ENCODE measurements at places on chromosomes 5 and 9.

- DNase-seq: no peak
Measured at GRCh38 chr5:53819482-53819881, 259.0 kb downstream of the NDUFS4 start.

DNA sequence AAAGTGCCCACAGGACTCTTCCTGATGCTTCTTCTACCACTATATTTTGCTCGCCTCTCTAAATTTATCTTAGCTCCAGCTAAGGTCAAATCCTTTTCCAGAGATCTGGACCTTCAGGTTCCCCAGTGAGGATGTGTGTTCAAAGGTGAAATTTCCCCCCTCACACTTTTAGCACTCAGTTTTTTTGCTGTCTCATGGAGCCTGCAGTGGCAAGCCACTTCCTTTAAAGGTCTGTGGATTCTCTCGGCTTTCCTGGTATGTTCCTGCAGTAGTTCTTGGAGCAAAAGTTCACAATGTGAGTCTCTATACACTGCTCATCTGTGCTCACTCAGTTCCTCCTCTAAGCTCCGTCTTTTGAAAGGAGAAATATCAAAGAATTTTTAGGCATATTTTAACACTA is 181.4 kb downstream of the LURAP1L start:
- DNase-seq: no peak

DNA sequence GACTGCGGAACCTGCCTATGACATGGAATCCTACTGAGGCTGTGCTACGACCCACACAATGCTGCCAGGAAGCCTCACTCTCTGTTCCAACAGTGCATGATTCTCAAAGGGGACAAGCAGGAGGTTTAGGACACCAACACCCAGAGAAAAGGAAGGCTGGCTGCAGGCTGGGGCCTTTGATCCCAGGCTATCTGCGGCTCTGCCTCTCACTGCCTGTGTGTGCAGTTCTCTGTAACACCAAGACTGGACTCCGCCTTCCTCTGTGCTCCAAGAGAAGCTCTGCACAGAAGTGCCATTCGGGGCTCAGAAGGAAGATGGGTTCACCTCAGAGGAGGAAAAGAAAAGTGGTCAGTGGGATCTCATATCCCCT is 20.5 kb downstream of the ANKH start:
- no peak for DNase-seq

DNA sequence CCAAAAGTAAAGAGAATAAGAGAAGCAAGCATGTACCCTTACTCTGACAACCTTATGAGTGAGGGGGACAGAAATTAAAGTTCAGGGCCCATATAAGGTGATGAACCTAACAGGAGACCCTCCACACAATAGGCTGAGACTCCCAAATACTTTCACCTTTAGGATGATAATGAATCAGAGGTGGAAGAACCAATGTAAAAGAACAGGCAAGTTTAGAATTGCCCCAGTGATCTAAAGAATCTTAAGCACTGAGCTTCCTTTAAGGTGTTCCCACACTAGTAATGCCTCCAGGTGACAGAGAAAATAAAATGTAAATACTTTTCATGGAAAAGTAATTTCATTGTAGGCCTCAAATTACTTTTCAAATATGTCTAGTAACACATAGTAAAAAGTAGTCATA is 8.2 kb upstream of the FAM151B start:
- DNase-seq: no peak

DNA sequence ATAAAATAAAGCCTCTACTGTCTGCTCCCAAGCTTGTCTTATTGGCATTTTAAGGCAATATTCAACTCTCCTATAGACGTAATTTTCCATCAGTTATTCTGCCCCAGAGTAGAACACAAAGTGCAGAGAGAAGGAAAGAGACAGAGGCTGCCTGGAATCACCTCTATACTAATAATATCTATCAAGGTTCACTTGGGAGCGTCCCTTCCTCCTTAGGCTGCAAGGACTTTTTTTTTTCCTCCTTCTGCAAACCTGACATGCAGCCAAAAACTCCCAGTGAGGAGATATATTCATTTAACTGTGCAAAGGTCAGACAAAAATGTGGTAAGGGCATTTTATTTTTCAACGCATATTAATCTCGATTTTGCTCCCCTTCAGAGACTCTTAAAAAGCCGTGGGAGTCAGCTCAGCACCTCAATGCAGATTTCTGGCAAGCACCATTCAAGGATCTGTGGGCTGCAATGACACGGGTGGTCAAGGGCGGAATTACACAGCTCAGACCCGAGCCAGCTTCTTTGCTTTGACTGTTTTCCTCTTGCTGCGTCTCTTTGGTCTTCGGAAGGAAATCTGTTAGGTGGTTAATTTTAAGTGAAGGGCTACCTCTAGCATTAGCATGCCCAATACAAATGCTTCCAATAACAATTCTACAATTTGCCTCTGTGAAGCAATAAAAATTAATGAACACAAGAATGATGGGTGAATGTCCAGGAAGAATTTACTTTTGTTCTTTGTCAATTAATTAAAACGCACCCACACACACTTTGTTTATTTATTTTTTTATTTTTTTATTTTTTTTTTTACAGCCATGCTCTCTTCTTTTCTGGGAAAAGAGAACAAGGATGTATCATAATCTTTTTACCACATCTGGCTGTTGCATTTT is 587.7 kb upstream of the GRAMD2B start:
- DNase-seq: no peak

- no peak for DNase-seq
Measured at GRCh38 chr9:14989811-14990210, 79.6 kb upstream of the FREM1 start.

- no peak for DNase-seq
Measured at GRCh38 chr5:149063017-149063687, at the start of gene SH3TC2. Gene SH3TC2 (minus strand): TSS chr5:149063062. CDS start chr5:149063022, 40 bp downstream.

GRCh38 chr9:84667571-84668195 is 1.8 kb upstream of the NTRK2 start:
- no peak for DNase-seq

DNA sequence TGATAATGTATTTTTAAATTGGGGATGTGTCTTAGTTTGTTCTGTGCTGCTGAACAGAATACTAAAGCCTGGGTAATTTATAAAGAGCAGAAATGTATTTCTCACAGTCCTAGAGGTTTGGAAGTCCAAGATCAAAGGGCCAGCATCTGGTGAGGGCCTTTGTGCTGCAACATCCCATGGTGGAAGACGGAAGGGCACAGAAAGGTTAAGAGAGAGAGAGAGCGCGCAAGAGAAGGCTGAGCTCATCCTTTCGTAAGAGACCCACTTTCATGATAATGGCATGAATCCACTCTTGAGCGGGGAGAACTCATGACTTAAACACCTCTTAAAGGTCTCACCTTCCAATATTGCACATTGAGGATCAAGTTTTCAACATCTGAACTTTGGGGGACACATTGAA is 79.1 kb upstream of the GOLM1 start:
- no peak for DNase-seq

DNA sequence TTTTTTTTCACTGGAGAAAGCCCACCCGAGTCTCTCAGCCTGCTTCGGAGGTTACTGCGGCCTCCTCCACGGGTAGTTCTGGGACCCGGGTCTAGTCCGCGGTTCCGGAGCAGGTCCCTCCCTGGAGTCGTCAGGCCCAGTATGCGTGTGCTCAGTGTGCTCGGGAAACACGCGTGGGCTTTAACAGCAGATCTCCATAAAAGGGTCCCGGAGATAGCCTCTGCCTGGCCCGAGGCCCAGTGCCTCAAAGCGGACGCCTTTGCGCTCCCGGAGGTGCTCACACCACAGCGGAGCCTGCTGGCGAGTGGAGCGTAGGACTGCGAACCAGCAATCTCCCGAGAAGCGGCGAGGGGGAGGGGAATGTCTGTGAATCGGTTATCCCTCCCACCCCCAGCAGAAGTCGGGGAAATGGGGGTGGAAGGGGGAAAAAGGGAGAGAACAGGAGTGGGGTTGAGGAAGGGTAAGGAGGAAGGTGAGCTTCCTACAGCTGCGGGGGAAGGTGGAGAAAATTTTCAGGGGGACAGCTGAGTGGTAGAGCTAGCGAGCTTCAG is 28.7 kb downstream of the CDKN2A start:
- DNase-seq: no peak

GRCh38 chr9:98584059-98584458 is 124.7 kb downstream of the GABBR2 start:
- DNase-seq: no peak

DNA sequence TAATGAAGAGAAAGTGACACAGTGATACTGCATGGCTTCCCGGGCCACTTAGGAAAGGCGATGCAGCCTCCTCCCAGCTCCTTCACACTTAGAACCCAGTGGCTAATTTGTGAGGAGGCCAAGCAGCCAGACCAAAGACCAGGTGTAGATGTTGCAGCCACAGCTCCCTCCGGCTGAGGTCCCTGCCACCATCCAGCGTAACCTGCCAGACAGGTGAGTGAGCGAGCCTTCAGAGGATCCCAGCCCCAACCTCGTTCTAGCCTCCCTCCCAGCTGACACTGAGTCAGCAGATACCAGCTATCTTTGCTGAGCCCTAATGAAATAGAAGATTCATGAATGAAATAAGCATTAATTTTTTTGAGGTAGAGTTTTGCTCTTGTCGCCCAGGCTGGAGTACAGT is 59.7 kb downstream of the COL23A1 start:
- DNase-seq: no peak

DNA sequence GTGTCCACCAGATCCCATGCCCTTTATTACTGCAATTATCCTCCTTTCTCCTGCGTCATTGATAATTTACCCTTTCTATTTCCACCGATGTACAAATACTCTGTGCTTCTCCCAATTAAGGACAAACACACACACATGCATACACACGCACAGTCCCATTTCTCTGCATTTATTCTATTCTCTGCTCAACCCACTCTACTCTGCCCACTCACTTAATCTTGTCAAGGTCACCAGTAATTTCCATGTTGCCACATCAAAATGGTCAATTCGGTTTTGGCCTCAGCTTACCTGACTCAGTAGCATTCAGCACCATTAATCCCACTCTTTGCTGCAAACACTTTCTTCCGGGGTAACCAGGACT is 14.6 kb upstream of the STRBP start:
- DNase-seq: no peak

GRCh38 chr5:39024884-39025283 is 49.3 kb downstream of the RICTOR start:
- no peak for DNase-seq

DNA sequence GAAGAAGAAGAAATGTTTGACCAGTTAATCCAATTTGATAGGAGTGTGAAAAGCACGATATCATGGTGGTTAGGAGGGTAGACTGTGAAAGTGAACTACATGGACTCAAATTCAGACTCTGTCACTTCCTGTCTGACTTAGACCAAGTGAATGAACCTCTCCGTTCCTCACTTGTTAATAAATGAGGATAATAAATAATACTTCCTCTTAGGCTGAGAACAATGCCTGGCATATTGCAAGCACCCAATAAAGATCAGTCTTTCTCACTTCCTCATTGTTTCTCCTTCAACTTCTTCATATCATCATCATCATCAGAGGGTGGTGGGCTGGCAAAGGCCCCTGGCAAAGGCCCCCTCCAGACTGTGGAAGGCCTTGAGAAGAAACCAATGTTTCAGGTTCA is 148.7 kb downstream of the CDK5RAP2 start:
- DNase-seq: no peak

DNA sequence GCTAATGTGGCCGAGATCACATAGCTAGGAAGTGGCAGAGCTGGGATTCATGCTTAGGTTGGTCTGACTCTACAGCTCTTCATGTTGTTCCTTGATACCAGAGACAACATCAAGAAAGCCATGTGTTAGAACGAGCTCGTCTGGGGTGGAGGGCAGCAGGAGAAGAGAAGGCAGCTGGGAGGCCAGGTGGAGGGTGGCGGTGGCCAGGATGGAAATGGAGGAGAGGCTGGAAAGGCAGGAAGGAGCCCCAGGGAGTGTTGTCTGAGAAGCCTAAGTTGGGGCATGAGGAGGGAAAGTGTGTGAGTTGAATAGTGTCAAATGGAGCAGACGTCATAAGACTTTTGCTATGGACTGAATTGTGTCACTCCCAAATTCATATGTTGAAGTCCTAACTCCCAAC is 315.3 kb downstream of the GADD45G start:
- DNase-seq: no peak

DNA sequence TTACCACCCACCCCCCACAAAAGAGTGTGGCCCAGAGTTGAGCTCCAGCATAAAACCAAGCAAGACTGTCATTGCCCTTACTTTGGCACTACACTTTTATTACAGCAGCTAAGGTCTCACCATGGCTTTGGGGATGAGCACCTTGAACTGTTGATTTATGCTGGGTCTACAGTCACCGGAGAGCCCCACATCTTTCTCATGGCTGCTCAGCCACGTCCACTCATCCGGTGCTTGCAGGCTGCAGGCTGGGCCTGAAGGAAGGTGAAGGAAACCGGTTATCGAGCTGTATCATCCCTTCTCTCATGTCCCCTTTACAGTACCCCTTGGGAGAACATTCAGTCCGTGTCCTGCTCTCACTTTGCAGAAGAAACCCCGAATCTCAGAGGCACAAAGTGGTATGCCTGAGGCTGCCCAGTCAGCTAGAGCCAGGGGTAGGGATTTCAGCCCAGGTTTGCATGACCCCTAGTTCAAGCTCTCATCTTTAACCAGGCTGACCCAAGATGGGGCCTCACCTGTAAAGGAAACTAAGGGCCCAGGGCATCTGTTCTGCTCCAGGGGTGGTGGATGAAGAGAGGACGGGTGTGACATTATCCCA is 11.6 kb downstream of the TMOD1 start:
- DNase-seq: no peak

DNA sequence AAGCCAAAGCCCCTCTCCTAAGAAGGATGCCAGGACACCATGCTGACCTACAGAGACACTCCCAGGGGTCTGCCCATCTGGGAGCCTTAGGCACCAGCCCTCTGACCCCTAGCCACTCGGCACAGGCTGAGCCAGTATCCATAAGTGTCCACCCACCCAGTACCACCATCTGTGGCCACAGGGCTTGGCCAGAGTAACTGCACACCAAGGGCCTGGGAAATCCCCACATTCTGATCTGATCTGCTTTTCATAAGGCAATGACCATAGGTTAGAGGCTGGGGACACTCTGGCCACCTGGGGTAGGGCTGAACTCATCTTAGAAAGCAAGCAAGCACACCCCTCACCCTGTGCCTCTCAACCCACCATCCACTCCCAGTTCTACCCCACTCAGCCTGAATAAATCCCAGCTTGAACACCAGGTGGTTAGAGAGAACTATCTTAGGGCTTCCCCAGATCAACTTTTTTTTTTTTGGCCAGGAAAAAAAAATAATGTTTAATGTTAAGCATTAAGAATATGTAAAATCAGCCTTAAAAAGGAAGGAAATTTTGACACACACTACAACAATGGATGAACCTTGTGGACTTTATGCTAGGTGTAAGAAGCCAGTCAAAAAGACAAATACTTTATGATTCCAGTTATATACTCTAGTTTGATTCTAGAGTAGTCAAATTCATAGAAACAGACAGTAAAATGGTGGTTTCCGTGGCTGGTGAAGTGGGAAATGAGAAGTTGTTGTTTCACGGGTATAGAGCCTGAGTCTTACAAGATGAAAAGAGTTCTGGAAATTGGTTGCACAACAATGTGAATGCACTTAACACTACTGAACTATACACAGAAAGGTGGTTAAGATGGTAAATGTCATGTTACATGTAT is 6.2 kb downstream of the GNPDA1 start:
- no peak for DNase-seq
